ENCODE measurements at places on chromosomes 16 and 17. TPM values are rescaled to one million over a fixed set of nuclear protein-coding genes. Genes with fewer than 3 reads are reported as not detected.

TRAF4 gene
- 69.0 TPM for total RNA-seq

HBA1 gene
- not detected for total RNA-seq

- no peak for DNase-seq
Observed at GRCh38 chr16:30060836-30061554, 4.6 kb upstream of the ALDOA start.

GRCh38 chr17:78798695-78799559 is 16.9 kb upstream of the CYTH1 start:
- DNase-seq, result peak; percentile 49

DNA sequence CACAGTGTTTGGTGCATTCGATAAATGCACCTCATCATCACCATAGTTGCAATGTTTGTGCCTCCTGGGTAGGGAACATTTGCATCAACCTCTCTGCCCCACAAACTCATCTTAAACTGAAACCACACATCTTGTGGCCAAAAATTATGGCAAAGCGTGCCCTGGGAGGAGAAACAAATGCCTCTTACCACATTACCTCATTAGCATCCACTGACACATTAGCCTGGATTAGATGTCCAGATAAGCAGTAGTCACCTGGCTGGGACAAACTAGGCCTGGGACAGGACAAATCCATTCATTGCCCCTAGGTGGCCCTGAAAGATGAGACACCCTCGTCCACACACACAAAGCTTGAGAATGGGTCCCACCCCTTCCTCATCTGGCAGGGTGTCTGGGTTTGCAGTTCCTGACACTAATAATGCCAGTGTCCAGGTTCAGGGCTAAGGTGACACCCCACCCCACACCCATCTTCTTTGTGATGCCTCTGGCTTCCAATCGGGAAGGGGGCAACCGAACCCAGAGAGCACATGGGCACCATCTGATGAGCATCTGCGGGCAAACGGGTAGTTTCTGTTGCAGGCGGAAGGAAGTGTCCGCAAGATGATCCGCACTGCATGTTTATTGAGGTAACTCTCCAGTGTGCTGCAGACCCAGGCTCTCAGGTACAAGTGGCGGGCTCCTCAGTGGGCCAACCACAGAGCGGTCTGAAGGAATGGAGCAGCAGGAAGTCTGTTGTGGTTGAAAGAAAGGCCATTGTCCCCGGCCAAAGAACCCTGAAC is 8.6 kb downstream of the XYLT1 start:
- no peak for DNase-seq

ALKBH5 gene
- total RNA-seq, result 85.0 TPM

DNA sequence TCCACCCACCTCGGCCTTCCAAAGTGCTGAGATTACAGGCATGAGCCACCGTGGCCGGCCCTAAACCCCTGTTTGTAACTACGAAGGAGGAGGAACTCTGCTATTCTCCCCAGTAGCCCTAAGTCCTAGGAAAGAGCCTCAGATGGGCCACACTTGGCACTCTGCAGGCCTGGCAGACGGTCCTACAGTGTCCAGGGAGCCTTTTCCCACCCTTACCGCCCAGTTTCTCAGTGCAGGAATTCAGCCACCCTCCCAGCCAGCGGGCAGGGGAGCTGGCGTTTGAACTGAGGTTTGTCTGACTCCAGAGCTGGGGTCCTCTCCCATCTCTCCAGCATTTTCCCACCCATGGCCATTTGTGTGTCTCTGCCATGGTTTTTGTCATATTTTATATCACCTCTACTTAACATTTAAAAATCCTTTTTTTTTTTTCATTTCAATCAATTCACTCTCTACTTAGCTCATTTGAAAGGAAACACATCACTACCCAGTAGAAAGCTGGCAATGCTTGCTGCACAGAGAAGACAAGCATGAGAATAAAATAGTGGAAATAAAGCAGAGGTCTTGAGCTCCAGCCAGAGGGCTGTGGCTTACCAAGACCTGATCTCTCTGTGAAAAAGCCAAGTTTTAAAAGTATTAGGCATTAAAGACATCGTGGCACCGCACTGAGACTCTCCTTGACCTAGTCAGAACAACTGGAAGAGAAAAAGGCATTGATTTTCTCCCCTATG is 34.9 kb downstream of the BCO1 start:
- DNase-seq, result peak; percentile 10

DNA sequence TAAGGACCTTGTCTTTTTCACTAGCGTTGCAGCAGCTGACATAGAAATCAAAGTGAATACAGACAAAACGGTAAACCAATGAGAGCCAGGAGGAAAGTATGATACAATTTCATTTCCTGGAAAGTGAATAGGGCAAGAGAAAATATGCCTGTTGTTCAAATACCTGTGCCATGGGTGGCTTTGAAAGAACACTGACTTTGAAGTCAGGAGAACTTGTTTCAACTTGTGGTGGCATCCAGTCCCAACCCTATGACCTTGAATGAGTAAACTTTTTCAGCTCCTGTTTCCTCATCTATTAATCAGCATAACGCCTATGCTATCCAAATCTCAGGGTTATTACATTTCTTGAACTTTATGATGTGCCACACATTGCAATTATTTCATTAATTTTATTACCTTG is 173.7 kb upstream of the HS3ST3A1 start:
- DNase-seq, result no peak

C17orf67 gene
- 0.51 TPM for total RNA-seq

- DNase-seq, result no peak
Observed at GRCh38 chr17:2792366-2793169, 3.7 kb upstream of the RAP1GAP2 start.

DNA sequence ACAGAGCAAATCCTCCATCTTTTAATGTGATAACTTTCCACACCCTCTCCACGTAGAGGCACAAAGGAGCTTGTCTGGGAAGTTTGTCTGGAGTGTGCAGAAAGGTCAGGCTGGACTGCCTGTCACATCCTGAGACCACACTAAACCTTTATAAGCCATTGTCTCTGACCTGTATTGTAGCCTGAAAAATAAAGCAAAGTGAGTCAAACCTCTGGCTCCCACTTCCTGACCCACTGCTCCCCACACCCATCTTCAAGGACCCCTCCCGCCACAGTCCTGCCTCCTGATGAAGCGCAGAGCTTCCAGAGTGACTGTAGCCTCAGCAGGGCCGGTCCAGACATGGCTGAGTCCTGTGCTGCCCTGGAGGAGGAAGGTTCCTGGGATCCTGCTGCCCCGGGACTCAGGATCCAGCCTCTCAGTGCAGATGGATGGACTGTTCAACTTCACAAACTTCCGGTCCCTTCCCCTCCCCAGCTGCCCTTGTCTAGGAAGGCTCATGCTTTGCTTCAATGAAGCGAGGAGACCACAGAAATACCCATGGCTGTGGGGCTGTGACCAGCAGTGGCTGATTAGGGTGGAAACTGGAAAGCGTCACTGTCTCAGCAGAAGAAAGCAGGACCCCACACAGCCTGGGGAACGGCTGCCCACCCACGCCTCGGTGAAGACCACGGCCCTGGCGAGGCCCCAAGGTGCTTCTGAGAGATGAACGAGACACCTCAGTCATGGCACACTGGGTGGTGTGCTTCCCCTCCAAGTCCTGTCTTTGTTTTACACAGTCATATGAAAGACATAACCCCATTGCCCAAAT is 30.9 kb upstream of the CLEC18B start:
- no peak for DNase-seq

PRSS33 gene
- 0.07 TPM for total RNA-seq

HASPIN gene
- 11.7 TPM for total RNA-seq

HOXB8 gene
- 0.10 TPM for total RNA-seq

GRCh38 chr17:15510361-15510760 is 42.9 kb upstream of the CDRT4 start:
- no peak for DNase-seq

- DNase-seq, result no peak
Observed at GRCh38 chr16:20873331-20873730, 26.8 kb downstream of the DCUN1D3 start.

DNA sequence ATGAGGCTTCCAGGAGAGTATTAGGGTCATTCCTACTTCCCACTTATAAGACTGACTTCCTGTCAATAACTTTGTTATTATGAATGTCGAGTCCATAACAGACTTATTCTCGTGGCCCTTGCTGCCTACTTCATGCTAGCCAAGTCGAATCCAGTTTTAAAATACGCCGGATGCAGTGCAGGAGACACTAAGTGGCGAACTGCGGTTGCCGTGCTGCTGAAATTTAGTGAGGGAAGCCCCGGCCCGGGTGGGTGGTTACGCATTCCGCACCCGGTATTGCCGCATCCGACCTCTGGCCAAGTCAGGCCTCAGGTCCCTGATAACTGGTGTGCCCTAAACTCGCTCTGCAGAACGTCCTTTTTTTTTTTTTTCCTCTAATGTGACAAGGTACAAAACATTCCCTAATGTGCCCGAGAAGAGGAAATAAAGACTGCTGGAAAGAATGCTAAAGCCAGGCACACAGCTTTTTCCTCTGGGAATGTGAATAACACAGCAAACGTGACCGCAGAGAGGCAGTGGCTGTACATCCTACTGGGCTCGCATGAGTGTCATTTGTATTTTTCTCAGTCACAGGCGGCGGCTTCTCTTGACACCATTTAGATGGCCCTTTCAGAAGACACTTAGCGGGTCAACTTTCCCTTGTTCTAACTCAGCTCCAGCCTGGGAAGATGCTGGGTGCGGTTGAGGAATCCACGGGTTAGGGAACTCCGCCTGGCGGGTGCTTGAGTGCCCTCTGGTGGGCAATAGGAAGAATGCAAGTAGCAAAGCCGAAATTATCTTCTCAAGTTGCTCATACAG is 7.1 kb upstream of the AKTIP start:
- DNase-seq, result peak; percentile 79

- DNase-seq, result no peak
Observed at GRCh38 chr16:13560151-13560550, 359.8 kb upstream of the ERCC4 start.

All from G401 (cell line).